Chondrocyte (in vitro differentiated cells): ENCODE measurements at places on chromosomes 12 and 14. TPM values are rescaled to one million over a fixed set of nuclear protein-coding genes. Genes with fewer than 3 reads are reported as not detected.

DNA sequence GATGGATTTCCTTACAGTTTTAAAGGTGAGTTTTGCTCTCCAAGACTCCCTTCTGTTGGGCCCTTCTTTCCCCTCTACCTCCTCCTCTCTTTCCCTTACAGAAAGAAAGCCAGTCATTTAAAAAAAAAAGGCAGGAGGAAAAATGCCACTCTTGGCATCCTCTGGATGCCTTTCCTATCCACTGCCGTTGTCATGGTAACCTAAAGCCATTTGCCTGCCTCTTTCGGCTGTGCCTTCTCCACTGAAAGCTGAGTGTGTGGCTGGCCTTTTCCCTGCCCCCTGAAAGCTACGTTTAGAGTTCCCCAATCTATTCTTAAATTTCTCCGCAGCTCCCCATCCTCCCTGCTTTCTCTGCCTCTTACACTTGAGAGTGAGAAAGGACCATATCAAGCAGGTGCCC is 67.1 kb downstream of the TUNAR start:
- no peak for DNase-seq

KRT80 gene
- 10.7 to 17.0 TPM (median 12.1 TPM) in 3 replicates for total RNA-seq

DNA sequence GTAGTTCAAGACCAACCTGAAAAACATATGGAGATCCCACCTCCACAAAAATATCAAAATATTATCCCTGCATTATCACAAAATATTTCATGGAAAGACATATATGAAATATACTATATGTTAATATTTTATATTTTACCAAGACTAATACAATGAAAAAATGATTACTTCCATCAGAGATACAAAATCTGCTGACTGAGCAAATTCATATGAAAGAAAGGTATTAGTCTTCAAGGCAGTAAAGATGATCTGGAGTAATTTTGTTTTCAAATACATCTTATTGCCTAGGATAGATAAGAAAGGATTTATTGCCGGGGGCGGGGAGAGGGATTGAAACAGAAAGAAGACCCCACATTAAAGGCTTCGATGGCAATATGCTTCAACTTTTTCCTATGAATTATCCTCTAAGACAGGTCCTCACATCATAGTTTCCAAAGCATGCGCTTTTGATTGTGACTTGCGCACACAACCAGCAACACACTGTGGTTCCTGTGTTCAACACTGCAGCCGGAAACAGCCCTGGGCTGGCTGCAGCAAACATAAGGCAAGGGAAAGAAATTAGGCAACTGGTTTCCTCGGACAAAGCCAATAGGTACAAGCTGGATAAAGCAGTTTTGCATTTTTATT is 83.2 kb downstream of the SPPL3 start:
- no peak for DNase-seq

- DNase-seq, result no peak
Measured at GRCh38 chr14:83101846-83102245, 1568.2 kb upstream of the SEL1L start.

GRCh38 chr12:74644681-74645080 is 107.0 kb downstream of the ATXN7L3B start:
- no peak for DNase-seq

DNA sequence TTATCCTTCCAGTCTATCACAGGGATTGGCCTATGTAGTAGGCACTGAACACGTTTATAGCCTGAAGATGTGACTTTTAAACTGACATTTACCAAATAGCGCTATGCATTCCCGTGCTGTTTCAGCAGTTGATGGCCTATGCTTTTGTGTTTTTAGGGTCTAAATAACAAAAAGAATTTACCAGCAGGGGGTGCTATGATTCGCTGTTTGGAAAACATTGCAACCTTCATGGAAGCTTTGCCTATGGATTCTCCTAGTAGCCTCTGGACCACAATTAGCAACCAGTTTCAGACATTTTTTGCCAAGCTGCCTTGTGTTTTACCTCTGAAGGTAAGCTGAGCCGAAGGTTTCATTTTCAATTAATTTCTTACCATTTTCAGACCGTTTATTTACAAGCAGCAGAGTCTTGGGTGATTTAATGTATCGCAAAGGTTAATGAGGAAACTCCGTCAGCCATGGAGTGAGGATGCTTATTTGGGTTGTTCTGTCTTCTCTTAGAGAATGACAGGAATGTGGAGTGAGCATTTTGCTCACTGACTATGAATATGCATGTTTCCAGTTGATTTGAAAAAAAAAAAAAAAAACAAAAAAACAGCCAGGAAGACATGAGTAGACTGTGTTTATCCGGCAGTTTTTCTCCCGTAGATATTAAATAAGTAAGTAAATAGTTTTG is 133.1 kb downstream of the PRIMA1 start:
- no peak for DNase-seq

GRCh38 chr12:84954415-84954814 is 41.8 kb upstream of the SLC6A15 start:
- no peak for DNase-seq

DNA sequence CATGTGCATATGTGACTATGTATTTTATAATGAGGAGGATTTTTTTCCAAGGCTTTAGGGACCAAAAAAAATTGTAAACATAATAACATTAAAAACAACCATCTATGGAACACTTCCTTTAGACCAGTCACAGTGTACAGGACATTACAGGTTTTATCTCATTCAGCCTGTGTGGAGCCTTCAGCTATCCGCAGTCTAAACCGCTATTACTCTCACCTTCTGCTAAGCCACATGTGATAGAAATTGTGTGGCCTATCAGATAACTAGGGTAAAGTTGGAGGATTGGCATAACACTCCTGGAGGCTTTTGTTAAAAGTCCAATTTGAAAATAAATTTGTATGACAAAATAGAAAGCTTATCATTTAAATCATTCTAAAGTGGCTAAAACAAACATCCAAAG is 281.2 kb upstream of the TMTC1 start:
- DNase-seq, result no peak

- no peak for DNase-seq
Measured at GRCh38 chr14:100989924-100990323, 86.4 kb upstream of the RTL1 start.

DNA sequence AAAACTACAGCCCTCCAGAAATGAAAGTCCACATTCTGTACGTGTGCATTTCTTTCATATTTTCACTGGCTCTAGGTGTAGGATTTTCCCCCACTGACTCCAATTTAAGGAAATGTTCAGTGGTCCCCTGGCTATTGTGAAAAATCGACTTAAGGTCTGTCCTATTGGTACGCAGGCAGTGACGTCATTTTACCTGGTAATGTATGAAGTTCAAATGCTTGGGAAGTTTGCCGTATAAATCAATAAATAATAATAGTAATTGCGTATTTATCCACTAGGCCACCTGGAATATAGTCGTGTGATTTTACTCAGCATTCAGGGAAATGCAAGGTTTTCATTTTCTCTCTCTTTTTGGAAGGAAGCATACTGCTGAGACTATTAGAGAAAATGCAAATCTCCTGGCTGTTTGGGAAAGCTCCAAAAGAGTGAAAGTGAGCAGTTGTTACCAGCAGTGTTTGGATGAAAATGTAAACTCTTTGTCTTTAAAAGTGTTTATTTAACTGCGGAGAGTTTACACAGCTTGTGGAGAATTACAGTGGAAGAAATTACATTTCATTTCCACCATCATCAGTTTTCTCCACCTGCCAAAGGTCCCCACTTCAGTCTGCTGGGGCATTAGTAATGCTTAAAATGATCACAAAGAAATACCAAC is 107.0 kb downstream of the EXOC5 start:
- no peak for DNase-seq

DNA sequence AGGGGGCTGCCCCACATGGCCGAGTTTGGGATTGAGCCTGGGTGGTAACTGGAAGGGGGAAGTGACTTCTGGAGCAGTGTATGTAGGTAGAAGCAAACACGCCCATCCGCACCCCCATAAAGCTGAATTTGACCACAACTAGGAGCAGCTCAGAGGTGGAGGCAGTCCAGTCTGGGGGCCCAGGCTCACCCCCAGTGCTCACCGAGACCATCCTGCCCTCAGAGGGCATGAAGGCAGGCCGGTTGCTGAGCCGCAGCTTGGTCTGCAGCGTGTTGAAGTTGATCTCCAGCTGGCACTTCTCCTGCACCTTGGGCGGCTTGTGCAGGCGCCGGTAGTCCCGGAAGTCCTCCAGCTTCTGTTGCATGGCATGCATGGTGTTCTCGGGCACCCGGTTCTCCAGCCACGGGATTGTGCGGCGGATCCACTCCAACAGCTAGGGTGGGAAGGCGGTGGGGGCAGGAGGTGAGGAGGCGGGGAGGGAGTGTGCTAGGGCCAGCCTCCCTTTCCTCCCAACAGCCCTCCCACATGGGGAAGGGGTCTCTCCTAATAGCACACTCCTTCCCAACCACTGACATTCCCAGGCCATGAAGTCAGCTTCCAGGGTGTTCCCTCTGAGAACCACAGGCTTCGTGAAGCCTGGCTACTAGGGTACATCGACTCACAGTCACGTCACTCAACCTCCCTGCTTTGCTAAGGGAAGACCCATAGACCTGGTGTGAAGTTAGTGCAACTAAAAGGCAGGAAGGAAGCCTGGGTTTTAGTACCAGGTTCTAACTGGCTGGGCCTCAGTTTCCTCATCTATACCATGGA is 87.0 kb downstream of the ACTN1 start:
- no peak for DNase-seq

DNA sequence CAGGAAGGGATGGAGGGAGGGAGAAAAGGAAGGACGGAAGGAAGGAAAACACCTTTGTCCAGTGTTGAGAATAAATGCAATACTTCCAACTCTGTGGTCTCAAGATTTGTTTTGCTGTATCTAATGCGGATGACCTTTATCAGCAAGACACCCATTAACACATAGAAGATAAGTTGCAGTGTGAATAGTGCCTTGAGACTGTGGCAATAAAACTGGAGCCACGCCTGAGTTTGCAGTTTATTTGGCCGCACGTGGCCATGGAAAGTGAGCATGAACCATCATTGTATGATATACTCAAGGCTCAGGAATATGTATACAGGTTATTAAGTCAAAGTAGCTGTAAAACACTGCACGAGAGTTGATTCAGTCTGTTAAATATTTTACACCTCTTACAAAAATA is 113.6 kb upstream of the EEA1 start:
- no peak for DNase-seq

HAL gene
- 0.10 to 0.92 TPM (median 0.28 TPM) in 3 replicates for total RNA-seq

- no peak for DNase-seq
Measured at GRCh38 chr12:94285943-94286582, 137.7 kb downstream of the PLXNC1 start.

MIP gene
- not detected in 3 replicates for total RNA-seq

DNA sequence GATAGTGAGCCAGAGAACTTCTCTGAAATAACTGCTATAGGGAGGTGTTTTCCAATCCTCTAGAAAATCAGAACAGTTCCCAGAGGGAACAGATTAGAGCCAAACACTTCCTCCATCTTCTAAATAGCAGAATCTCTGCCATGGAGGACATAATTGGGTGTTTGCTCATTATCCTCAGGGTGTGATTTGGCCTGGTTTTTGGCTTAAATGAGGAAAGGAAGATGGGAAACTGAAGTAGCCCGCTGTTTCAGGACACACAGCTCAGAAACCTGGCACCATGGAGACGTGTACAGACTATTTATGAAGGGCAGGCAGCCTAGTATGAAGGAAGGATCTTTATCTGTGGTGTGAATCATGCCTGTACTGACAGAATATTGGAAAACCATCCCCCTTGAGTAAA is 231.7 kb upstream of the PRKD1 start:
- no peak for DNase-seq

DNA sequence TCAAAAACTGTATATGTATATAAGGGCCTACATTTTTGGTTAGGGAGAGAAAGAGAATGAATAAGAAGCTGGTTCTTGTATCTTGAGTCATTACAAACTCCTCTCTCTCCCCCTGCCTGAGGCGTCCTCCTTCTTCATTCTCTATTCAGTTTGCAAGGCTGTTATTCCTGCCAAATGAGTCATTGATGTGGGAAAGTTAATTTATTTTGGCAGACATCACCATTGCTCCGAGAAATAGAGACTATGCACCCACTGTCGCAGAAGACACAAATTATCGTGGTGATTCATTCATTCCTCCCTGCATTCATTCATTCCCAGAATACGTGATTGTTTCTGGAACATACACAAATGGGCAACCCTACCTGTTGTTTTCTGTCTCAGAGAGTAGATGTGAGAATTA is 112.5 kb upstream of the MED13L start:
- no peak for DNase-seq

DNA sequence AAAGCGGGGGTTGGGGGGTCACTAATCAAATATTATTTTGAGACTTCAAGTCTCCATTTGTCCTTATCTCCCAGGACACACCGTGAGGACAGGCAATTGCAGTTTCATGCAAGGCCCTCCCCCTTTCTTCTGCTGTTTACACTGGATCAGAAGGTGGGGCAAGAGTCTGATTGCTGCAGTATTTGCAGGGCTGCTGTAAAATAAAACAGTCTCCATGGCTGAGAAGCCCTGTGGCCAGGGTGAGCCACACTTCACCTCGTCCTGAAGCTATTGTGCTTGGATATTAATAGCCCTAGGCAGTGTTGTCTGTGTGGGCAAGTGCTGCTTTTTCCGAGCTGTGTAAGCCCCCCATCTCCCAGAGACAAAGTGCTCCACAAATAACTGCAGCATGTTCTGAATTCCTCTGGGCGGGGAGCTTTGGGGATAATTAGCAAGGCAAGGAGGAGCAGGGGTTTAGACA is 187.4 kb upstream of the NTF3 start:
- DNase-seq, result no peak

AQP6 gene
- total RNA-seq, result not detected in 3 replicates

- no peak for DNase-seq
Measured at GRCh38 chr12:108204117-108204987, 75.3 kb downstream of the WSCD2 start.

CIROP gene
- total RNA-seq, result not detected in 3 replicates
